ENCODE measurements at places on chromosomes 11 and 22.

DNA sequence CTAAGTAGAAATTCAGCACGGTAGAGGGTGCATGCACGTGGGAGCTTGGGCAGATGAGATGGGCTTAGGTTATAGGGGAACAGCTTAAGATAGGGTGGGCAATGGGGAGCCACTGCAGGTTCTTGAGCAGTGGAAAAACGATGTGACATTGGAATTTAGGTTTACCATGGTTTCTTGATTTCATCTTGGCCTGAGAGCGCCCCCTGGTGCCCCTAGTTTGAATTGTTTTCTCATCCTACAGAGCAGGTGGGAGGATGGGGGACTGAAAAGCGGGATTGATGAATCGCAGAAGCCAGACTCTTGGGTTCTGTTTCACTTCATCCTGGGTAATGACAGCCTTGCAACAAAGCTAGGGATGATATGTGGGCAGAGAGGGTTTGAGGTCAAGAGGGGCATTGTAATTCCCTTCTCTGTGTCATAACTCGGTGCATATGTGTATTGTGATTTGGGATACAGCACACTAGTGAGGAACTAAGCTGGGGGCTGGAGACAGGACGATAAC is 6.7 kb upstream of the MCAM start:
- peak; percentile 79 for DNase-seq

DNA sequence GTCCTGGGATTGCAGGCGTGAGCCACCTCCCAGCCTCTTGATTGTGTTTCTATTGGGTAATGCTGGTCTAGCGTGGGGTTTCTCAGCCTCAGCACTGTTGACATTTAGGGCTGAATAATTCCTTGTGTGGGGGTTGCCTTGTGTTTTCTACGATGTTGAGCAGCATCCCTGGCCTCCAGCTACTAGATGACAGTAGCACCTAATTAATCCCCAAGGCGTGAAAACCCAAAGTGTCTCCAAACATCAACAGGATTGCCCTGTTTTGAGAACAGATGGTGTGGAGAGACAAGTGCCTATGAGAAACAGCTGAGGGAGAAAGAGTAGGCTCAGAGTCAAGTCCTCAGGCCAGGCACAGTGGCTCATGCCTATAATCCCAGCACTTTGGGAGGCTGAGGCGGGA is 67.2 kb downstream of the SGSM1 start:
- no peak for DNase-seq

GRCh38 chr11:18527512-18527911 is 770 bp upstream of the TSG101 start:
- no peak for DNase-seq

DNA sequence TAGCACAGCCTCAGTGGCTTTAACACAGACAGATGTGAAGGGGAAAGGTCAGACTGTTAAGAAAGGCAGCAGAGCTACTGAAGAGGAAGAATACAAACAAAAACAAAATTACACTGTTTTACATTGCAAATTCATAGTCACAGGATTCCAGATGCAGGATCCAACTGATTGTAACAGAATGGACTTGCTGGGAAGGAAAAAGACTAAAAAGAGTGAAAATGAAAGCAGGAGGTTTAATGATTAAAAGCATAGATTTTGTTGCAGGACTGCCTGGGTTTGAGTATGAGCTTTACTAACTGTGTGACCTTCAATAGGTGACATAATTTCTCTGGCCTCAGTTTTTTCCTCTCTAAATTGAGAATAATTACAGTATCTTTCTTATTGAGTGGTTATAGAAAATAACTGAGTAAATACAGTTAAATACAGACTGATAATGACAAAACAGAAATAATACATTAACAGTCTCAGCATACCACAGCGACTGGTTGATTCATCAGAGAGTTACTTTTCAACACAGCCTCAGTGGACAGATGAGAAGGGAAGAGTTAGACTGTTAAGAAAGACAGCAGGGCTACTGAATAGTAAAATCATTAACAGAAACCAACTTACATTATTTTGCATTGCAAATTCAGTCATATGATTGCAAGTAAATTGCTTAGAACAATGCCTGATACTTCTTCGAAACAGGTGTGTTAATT is 704.2 kb upstream of the TENM4 start:
- no peak for DNase-seq
